ENCODE measurements at places on chromosomes 4 and X.

GRCh38 chr4:99816545-99817308, at the start of gene DAPP1:
Gene DAPP1, plus strand, starts transcription at chr4:99816827. Its CDS starts 87 bp downstream, at chr4:99816914.
- peak; percentile 76 for DNase-seq

GRCh38 chrX:142036116-142036515, 132.4 kb downstream of the MAGEC1 start:
- no peak for DNase-seq

- peak; percentile 74 for DNase-seq
Observed at GRCh38 chr4:1012034-1012739, 761 bp downstream of the FGFRL1 start.

DNA sequence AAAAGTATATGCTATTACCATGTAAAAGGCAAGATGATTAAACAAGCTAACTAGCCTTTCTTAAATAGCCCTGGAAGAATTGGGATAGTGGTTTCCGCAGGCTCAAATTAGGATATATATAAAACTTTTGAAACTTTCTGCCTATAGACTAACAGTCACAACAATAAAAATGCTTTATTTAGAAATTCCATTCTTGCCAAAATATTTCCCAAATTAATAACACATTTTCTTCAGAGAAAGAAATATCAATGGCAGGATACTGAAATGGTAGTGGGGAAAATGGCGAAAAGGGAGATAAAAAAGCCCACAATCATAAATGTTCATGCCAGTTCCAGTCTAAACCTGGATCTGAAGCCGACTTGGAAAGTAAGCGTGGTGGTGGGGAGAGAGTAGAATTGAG, 56.0 kb downstream of the MAD2L1 start:
- DNase-seq, result no peak

- DNase-seq, result no peak
Observed at GRCh38 chrX:13791559-13791958, 25.3 kb downstream of the GPM6B start.

GRCh38 chrX:8345473-8345872, 119.2 kb upstream of the VCX3B start:
- DNase-seq, result no peak

DNA sequence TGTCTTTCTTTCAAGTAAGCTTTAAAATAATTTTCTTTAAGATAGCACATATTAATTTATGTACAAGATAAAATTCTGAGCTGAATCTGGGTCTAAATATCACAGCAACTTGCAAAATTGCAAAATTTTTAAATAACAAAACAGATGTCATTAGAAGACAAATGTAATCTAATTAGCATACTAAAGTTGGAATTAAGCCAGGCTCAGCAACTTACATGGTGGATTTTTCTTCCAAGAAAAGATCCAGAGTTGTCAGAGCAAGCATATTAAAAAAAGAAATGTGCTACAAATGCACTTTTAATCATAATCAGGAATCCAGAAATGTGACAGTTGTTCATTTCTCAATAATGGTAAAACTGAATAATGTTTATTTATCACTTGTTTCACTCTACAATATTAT, 906.9 kb upstream of the INTU start:
- no peak for DNase-seq

DNA sequence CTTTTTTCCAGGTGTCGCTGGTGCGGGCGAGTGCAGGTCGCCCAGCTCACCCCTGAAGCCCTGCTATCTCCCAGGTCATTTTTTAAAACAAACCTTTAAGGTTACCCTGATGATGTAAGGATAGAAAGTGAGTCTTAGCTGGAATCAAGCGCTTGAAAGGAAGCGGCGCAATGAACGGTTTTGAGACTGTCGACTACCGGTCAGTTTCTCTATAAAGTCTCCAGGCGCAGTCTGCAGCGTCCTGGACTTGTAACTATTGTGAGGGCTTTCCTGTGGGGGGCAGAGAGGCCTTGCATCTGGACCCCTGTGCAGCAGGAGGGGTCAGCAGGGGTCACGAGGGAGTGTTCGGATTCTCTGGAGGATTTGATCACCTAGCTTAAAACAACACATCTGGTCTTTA, 1.6 kb downstream of the KIT start:
- no peak for DNase-seq

DNA sequence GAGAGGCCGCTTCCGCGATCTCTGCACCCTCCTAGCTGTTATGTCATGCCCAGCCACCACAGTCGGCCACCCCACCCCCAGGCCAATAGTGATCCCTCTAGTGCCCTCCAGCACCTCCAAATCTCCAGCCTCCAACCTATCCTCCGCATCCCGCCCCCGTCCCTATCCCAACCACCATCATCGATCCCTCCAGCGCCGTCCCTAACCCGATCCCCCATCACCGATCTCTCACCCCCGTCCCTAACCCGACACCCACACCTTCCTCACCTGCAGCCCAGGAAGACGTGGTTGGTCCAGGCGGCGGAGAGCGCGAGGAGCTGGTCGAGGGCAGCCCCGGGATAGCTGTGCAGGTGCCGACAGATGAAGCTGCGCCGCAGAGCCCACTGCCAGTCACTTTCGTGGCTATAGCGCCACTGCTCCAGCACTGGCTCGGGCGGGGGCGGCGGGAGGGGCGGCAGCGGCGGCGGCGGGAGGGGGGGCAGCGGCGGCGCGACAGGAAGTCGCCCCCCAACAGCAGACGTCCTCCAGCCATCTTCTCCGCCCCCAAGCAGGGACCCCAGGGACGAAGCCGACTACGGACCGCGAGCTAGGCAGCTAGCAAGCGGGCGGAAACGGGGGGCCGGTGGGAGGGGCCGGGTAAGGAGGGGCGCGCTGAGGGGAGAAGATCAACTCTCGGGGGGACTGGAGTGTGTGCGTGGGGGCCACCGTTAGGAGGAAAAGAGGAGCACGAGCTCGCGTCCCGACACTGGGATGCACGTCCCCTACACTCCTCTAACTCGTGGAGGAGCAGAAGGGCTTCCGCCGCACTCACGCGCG, 552 bp downstream of the NKRF start:
- peak; percentile 19 for DNase-seq

- no peak for DNase-seq
Observed at GRCh38 chr4:184885602-184886001, 59.8 kb upstream of the ACSL1 start.

- peak; percentile 10 for DNase-seq
Observed at GRCh38 chr4:7770224-7771050, 169.2 kb downstream of the AFAP1 start.

GRCh38 chr4:163070023-163070422, 96.7 kb downstream of the NAF1 start:
- no peak for DNase-seq

DNA sequence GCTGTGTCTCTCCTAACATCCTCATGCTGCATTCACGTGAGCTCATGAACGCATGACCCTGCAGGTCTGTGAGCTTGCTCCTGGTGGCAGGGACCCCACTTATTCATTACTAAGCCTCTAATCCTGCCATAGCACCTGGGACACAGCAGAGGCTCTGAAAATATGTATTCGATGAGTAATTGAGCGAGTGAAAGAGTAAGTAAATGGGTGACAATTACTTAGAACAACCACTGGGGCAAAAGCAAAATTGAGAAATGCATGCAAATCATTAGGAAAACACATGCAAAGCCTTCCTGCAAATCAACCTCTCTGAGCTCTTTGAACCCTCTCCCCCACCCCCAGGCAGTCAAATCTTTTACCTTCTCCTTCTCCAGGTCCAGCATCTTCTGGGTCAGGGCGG, 23.6 kb upstream of the C4orf50 start:
- no peak for DNase-seq
